ENCODE measurements at places on chromosomes 6 and 20.

DNA sequence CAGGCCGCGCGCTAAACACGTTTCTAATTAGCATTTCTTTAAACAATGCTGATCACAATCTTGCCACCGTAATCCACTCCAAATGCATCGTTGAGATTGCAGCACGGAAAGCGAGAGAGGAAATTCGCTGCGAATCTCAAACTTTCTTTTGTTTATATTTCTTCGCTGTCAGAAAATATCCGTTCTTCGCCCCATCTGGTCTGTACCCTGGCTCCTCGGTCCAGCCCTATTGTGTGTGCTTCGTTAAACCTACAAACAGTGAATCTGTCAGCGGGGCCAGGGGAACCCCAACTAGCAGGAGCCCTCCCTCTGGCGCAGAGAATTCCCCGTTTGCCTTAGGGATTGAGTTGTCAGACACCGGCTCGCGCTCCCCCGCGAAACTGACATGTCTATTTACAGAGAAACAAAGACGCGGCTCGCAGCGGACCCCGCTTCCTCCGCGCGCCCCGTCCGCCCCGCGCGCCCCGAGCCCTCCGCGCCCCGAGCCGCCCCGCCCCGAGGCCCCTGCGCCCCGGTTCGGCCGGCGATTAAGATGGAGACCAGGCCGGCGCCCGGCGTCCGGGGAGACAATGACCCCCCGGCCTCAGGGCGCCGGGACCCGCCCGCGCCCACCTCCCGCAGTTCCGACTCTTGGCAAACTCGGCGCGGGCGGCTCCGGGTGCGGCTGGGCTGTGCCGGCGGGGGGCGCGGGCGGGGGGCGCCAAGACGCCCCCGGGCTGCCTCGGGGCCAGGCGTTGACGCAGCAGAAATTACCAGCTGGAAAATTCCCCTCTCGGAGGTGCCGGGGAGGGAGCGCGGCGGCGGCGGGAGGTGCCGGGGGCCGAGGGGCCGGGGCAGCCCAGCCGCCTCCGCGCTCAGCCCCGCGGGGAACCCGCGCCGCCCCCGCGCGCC lies 874 bp downstream of the ZBTB46 start:
- DNase-seq = no peak

- DNase-seq = no peak
Measured at GRCh38 chr20:17594443-17594842, 24.6 kb downstream of the DSTN start.

GRCh38 chr6:13355999-13356785 lies 27.9 kb upstream of the TBC1D7 start:
- no peak for DNase-seq

DNA sequence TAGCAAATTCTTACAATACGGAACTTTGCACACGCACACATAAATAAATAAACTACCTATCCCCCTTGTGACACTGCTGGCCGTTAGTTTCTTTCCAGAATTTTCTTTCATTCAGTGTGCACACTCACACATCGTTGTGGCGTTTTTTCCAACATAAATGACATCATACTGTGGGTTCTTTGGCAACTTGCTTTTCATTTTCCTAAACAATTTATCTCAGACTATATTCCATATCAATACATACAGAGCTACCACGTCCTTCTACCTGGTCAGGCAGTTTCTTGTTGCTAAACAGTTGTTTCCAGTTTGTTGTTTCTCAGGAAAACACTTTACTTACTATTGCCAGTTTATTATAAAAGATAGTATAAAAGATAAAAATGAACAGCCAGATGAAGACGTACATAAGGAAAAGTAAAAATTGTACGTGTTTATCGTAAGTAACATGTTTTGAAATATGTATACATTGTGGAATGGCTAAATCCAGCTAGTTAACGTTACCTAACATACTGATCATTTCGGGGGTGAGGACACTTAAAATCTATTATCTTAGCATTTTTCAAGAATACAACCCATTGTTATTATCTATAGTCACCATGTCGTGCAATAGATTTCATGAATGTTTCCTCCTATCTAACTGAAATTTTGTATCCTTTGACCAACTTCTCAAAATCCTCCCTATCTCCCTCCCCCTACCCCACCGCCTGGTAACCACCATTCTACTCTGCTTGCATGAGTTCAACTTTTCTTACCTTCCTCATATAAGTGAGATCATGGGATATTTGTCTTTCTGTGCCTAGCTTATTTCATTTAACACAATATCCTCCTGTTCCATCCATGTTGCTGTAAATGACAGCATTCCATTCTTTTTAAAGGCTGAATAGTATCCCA lies 1.2 kb upstream of the TP53RK start:
- no peak for DNase-seq

DNA sequence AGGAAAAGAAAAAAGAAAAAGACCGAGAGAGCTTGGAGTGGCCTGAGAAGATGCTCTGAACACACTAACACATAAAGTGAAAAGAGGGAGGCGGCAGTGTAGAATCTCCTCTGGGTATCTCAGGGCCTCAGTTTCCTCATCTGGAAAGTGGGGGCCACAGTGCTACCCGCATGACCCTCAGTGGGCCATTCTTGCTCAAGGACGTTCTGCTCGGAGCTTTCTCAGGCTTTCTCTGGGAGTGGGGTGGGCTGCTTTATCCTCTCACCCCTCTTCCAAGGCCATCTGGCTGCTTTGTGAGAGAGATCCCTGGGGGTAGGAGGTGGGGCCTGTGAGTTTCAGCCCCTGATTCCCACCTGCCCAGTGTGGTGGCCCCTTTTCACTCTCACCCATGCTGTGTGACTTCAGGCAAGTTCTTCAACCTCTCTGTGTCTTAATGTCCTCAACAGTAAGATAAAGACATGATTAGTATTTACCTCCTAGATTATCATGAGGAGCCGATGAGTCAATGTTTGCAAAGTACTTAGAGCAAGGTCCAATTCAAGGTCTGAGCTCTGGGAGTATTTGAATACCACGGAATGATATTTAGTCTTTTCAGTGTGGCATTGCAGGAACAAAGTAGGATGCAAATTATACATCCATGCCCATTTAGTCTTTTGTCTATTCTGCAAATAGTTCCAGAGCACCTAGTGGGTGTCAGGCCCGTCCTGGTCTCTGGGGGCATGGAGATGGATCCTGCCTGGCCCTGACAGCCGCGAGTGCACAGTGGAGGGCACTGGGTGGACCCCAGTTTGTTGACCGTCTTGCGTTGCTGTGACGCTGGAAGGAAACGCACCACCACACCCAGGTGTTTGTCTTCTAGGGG lies 34.3 kb downstream of the SRC start:
- peak; percentile 37 for DNase-seq

- DNase-seq = no peak
Measured at GRCh38 chr6:111195656-111196055, 108.4 kb downstream of the SLC16A10 start.

- DNase-seq = no peak
Measured at GRCh38 chr6:135066397-135066796, 11.8 kb upstream of the HBS1L start.
